ENCODE measurements at places on chromosomes 2 and 18.

DNA sequence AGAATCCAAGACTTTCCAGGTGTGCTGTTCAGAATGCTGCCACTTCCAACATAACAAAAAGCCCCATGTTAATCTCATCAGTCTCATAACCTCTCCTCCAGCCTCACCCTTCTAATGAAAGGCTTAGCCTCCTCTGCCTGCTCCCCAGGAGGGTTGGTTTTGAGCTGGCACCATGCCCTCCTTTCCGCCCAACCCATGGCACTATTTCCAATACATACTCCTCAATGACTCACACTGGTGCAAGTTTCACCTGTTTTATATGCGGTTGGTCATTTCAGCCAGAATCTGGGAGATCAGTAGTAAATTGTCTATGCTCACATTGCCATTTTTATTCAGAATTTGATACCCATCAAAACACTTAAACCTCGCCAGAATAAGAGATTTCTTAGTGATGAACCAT, 157.6 kb upstream of the NRP2 start:
- no peak for DNase-seq

GRCh38 chr2:46339200-46339599, 42.0 kb downstream of the EPAS1 start:
- no peak for DNase-seq

GRCh38 chr2:64212801-64213321, 68.6 kb upstream of the PELI1 start:
- no peak for DNase-seq

- DNase-seq: no peak
Measured at GRCh38 chr2:240983996-240984498, 14.4 kb upstream of the SNED1 start.

GRCh38 chr2:20880221-20880771, 57.4 kb upstream of the LDAH start:
- no peak for DNase-seq

- DNase-seq: no peak
Measured at GRCh38 chr2:62489162-62489561, 16.8 kb downstream of the TMEM17 start.

Data from naive thymus-derived CD8-positive, alpha-beta T cell (primary cell).